ENCODE measurements at places on chromosomes 7 and 10.

- peak; percentile 36 for DNase-seq
Measured at GRCh38 chr10:99532687-99533495, at the start of gene NKX2-3. Gene NKX2-3, plus strand, starts transcription at chr10:99532942. Its CDS starts 190 bp downstream, at chr10:99533132.

- no peak for DNase-seq
Measured at GRCh38 chr7:20075992-20076820, 141.0 kb downstream of the MACC1 start.

DNA sequence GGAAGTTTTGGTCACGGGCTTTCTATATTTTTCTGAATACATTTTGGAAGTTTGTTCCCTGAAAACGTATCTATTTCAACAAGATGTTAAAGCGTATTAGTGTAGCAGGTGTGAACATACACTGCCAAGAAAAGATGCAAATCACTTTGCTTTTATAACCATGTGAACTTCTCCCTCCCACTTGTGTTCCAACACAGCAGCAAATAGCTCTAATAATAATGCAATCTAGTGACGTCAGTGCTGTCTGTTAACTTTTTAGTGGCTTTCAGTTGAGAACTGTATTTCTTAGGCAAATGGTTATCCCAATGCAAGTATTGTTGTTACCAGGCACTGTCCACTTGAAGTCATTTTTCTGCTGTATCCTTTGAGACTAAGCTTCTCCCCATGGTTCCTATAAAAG is 188.4 kb upstream of the IGFBP3 start:
- no peak for DNase-seq

GRCh38 chr7:74271742-74272141 is 17.5 kb upstream of the CLIP2 start:
- no peak for DNase-seq

DNA sequence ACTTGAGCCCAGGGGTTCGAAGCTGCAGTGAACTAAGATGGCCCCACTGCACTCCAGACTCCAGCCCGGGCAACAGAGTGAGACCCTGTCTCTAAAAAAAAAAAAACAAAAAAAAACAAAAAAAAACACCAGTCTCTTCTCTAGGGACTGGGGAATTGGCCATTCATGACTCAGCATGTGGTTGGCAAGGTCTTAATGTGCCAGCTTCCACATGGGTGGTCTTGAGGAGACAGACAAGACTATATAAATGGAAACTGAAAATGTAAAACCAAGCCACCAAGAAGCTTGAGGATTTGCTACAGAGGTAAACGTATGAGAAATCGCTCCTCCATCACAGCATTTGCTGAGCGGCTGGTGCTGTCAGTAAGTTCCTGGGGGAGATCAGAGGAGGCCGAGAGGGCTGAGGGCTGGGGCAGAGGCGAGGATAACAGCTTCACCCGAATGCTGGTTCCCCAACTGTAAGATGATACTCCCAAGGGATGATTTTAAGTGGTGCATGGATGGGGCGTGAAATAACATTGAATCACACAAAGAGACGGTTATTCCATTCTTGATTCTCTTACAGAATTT is 128.7 kb downstream of the C10orf105 start:
- no peak for DNase-seq

GRCh38 chr7:2849941-2850766 is 6.0 kb upstream of the GNA12 start:
- no peak for DNase-seq

DNA sequence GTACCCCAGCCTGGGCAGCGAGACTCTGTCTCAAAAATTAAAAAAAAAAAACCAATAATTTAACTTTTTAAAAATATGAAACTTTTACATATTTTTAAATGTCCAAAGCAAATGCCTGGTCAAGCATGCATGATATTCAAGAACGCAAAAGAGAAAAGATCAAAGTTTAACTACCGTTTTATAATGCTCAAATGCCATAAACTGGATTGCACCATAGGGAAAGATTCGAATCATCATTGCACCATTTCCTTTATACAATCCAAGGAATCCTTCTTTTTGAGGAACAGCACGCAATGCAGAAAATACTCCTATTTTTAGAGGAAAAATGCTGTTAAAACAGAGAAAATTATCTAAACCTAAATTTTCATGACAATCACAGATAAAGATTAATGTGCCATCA is 20.9 kb downstream of the SLC25A16 start:
- no peak for DNase-seq

- DNase-seq = no peak
Measured at GRCh38 chr7:66558201-66558641, 70.5 kb upstream of the KCTD7 start.

DNA sequence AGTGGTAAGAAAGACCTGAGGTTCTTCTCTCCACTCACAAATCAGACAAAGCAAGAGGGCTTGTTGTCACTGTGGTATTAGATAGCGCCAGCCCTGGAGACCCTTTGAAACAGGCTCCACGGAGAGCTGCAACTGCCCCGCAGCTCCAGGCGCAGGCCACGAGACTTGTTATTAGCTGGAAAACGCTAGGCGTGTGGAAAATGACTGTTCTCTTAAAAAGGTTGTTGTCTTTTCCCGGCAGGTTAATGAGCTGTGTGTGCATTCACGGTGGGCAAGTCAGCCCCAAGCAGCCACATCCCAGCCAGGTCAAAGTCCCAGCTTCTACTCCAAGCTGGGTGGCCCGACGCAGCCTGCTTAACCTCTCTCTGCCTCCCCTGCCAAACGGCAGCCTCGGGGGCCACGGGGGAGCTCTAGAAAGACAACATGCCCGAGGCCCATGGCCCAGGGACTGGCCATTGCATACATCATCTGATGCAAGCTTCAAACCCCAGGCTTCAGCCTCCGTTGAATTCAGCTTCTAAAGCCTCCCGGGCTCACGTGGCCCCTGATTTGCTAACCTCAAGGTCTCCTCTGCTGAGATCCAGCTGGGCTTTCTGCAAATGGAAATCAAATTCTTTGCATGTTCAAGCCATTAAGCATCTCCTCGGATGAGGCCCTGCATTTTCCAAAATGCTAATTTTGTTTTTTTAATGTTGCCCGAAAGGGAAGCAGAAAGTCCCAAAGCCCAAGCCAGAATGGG is 61.3 kb upstream of the DNAAF5 start:
- no peak for DNase-seq

DNA sequence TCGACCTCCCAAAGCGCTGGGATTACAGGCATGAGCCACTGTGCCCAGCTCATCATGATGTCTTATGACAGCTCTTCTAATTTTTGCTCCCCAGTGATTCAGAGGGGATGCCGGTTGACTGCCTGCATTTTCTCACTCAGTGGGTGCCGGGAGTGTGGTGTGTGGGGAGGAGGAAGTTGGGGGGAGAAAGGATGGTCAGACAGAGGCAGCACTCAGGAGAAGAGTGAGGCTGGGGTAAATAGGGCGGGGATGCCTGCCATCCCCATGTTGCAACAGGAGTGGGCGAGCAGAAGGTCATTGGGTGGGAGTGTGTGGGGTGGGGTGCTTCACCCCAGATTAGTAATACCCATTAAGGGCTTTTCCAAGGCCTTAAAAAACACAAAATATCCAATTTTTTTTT is 3.5 kb upstream of the CCL24 start:
- no peak for DNase-seq

DNA sequence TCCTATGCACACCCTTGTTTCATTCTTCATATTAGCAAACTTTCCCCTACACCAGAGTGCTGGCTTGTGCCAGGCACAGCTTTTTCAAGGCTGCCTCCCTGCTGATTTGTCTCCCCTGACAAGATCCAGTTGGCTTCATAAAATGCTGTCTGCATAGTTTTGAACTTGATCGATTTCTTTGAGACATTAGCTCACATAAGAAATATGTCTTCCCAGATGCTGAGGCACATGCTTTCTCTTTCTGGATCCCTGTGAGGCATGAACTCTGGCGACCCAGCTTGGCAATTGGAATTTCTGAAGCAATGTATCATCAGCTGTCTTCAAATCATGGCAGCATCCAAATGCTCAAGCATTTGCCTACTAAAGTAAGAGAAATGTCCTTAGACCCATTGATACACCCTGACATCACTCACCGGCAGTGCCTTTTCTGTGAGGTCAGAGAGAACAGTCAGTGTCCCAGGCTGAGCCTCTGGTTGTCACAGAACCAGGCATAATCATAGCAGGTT is 616.4 kb upstream of the GHITM start:
- no peak for DNase-seq

DNA sequence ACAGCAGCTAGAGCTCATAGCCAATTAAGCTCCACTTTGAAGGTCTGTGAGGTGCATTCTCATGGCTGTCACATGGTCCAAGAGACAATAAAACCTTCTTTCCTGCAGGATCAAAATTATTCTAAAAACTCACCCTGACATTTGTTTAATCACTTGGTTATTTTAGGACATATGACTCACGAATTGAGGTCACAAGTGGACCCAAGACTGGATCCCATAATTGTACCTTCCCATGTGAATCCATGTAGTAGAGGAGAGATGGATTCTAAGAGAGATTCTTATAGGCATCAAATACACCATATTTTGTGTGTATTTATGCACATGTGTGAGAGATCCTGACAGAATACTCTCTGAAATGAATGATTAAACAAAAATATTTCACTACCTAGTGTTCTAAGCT is 18.1 kb downstream of the POLR1F start:
- DNase-seq = no peak

DNA sequence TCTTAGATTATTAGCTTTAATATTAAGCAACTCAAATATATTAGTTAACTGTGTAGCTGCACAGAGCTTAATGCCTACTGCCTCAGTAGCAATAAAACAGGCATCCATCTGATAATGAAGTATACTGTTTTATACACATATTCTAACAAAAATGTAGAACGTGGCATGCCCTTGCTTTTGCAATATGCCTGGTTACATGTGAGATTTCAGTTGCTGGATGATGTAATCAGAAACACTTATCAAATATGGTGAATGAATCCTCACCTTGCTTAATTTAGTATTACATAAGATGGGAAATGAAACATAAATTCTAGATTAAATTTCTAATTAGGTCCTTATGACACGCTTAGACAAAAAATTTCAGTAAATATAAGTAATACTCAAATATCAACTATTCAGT is 8.0 kb downstream of the DNAJC1 start:
- no peak for DNase-seq

GRCh38 chr10:24901686-24902399 is 50.6 kb downstream of the PRTFDC1 start:
- no peak for DNase-seq

Measured in upper lobe of left lung (tissue), 6 donors.